ENCODE measurements at places on chromosomes 2 and 18.

- DNase-seq: no peak
These were observed 75.3 kb upstream of the CHN1 start for GRCh38 chr2:175080479-175080878.

DNA sequence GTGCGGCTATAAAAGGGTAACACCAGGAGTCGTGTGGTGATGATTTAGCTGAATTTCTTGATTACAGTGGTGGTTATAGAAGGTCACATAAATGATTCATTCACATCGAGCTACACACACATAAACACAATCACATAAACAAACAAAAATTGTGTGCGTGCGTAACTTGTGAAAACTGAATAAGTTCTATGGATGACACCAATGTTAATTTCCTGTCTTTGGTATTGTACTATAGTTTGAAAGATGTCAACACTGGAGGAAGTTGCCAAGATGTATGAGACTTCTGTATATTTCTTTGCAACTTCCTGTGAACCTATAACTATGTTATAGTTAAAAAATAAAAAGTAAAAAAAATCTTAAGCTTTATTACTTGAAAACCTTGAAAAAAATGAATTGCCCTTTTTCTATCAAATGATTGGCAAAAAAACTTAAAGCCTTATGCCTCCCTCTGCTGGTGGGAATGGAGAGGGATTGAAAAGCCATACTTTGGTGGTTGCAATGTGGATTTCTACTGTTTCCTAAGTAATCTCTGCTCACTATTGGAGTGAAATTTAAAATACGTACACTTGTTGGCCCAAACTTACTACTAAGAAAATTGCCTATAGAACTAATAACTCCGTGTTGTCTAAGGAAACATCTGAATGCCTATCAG, 227.7 kb downstream of the RPIA start:
- DNase-seq: no peak

DNA sequence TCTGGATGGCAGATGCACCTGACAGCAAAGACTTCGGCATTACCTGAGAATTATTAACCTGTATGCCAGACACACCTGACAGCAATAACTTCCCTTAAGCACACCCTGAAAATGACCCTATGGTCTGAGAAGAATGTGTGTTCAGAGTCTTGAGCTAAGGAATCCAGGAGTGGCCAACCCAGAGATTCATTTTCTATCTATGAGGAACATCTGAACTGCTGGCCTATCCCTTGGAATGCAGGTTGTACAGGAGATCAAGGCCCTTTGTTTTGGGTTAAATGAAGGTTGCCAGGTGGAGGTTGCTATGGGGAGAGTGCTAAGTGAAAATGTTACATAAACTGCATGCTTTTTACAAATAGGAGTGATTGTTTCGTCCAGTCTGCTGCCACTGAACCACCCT, 200.9 kb upstream of the MEIS1 start:
- DNase-seq: no peak

GRCh38 chr2:8754106-8754776, 72.4 kb downstream of the ID2 start:
- no peak for DNase-seq
